Panc1 (cell line): ENCODE measurements at places on chromosomes 4 and X. TPM values are rescaled to one million over a fixed set of nuclear protein-coding genes. Genes with fewer than 3 reads are reported as not detected.

DNA sequence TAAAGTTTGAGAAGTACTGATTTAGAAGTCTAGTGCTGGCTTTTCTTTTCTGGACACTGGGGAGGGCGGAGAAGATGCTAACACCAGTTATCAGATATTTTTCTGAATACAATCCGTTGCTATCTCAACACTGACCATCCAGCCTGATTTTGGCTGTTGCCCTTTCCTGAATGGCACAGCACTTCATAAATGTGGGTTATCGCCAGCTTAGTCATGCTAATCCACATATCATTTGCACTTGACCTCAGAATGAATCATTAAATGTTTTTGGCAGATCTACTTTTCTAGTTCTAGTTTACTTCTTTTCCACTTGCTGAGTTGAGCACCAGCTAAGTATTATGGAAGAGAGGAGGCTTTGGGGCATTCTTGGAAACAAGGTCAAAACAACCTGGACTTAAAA lies 60.8 kb upstream of the ESX1 start:
- no peak for DNase-seq

GRCh38 chrX:31178769-31179125 lies 106.9 kb upstream of the FTHL17 start:
- DNase-seq, result no peak

- no peak for DNase-seq
Observed at GRCh38 chrX:153952373-153953026, 8.1 kb upstream of the RENBP start.

- no peak for DNase-seq
Observed at GRCh38 chr4:154616731-154617130, 4.3 kb upstream of the FGG start.

GRCh38 chr4:10625131-10625530 lies 59.4 kb downstream of the CLNK start:
- DNase-seq, result no peak

DNA sequence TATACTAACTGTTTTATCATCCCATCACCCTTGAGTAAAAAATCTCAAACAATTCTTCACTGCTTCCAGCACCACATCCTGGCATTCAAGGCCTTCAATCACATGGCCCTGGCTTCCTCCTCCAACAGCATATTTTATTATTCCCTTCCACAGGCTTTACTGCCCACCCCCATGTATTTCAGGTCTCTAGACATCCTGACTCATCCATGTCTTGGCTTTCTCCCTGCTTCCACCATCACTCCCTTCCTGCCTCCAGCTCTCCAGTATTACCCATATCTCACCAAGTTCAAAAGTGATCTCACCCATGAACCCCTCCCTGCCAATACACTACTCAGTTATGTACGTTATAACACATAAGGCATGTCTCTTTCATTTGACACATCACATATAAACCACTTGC lies 34.7 kb upstream of the PLAC1 start:
- DNase-seq, result no peak

- no peak for DNase-seq
Observed at GRCh38 chr4:163554870-163555465, 60.5 kb downstream of the TMA16 start.

DNA sequence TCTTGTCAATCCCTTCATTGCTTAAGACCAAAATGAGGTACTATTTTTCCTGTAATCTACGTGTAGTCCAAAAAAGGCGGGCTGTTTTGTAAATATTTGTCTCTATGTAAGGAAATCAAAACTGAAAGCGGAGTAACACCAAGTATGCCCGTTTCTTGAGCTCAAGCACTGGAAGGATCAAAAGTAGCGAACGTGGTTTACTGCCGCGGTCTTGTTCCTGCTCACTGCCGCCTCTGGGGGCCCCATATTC lies 71.5 kb downstream of the AFF1 start:
- DNase-seq, result no peak

DNA sequence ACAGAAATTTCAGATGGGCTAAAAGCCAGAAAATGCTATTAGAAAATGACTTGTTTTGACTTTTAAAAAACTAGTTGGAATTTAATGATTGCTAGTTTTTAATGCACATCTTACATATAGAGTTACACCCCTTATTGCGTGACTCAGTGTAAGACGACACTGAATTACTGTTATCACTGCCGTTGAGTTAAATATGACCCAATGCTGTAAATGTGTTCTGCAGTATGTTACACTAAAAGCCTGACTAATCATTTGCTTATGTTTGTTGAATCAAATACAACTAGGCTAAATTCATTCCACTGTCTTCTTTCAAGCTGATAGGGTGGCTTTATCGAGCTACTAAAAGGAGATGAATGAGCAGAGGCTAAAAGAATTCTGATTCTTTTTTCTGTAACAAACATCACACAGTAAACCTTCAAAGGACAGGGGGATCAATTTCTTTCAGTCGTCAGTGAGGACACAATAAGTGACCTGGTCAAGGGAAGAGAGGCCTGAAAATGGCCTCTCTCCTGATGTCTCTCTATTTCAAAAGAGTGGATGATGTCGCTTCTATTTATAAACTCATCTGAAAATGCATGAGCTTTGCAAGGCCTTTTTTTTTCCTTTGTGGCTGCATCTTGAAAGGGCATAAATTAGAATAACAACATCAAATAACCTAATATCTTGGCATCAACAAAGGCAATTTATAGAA lies 142.2 kb upstream of the KCNIP4 start:
- no peak for DNase-seq

- no peak for DNase-seq
Observed at GRCh38 chr4:101252721-101253120, 94.6 kb downstream of the PPP3CA start.

GRCh38 chrX:13076176-13076961 lies 31.9 kb upstream of the FAM9C start:
- DNase-seq, result no peak

- no peak for DNase-seq
Observed at GRCh38 chr4:107037199-107037584, 1.1 kb upstream of the DKK2 start.

GRCh38 chr4:180190382-180190781 lies 2052.8 kb upstream of the TENM3 start:
- DNase-seq, result no peak

DNA sequence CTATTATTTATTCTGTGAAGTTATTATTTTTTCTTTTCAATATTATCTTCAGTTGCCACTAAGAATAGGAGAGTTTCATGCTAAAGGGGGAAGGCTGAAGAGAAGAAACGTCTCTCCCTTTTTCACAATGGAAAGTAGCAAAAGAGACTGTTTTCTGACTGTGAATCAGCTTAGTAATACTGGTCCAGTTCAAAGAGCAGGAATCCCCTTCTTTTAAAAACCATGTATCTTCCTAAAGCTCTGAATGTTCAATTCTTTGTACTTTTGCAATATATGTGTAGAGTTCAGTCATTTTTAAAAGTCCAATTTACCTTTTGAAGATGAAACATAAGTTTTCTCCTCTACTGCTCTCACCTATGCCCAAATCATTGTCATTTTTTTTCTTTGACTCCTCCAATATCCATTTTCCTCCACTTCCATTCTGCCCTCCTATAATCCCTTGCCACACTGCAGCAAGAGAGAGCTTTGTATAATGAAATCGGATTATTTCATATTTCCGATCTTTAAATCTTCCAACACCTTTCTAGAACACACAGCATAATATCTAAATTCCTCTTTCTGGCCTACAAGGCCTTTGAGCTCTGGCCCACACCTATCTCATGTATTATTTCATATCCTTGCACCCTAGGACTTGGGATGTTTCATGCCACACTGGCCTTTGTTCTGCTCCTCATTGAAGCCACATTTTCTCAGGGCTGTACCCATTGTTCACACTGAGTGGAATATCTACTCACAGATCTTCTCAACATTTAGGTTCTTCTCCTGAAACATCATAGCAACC lies 195.3 kb downstream of the CAMK2D start:
- no peak for DNase-seq

Gene SCFD2
- 7.4 TPM for total RNA-seq

Gene THOC2
- 194 TPM for total RNA-seq

Gene FAM47A
- total RNA-seq, result not detected

Gene NCAPG
- 31.0 TPM for total RNA-seq

Gene KIAA1210
- total RNA-seq, result not detected

Gene SYN1
- 1.0 TPM for total RNA-seq

Gene USP17L21
- total RNA-seq, result not detected

Gene SMIM10
- total RNA-seq, result 7.2 TPM

Gene AFP
- 1.3 TPM for total RNA-seq
